Left lung (tissue), 14 donors: ENCODE measurements at places on chromosomes 4 and X. TPM values are rescaled to one million over a fixed set of nuclear protein-coding genes. Genes with fewer than 3 reads are reported as not detected.

The ART3 gene
- total RNA-seq = not detected

The SOWAHD gene
- total RNA-seq = 4.2 TPM

The PABPC1L2B gene
- not detected for total RNA-seq

The EDNRA gene
- total RNA-seq = 26.6 TPM

The ARR3 gene
- total RNA-seq = not detected

DNA sequence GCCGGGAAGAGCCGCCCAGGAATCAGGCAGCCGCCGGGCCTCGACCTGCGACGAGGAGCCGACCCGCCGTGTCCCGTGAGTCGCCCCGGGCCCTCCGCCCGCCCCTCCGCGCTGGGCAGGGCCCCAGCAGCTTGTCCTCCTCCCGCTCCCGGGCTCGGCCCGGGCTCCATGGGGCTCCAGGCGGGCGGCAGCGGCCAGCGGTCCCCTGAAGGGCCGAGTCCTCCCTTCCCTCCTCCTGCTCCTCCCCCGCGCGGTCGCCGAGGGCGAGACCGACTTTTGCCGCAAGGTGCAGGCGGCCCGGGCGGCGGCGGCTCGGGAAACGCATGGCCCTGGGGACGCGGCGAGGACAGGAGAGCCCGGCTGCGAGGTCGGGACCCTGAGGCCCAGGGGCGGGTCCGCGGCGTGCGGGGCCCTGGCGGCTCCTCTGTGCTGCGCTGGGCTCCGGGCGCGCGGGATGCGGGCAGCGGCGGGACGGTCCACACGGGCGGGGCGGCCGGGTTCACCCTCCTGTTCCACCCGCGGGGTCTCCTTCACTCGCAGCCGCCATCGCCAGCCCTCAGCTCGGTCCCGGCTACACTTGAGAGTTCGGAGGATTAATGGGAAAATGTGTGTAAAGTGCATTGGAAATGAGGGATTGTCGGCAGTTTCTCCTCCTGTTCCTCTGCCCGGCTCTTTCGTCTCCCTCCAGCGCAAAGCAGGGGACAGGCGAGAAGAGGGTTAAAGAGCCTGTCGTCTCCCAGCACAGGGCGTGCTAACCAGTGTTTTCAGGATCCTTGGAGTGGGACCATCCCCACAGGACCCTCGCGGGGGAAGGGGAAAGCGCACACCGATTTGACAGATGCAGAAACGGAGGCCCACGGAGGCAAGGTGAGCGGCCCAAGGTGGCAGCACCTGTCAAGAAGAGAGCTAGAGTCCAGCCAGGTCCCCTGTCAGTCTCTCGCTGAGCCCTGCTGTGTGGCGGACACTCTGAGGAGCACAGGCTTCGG lies 16.6 kb upstream of the ZNF718 start:
- no peaks in the 10 kb centered on the region for H3K36me3 ChIP-seq
- peaks cover 25% of the 10 kb centered on the region for H3K27me3 ChIP-seq
- H3K4me3 ChIP-seq = no peak overlapping the region
- no peaks in the 10 kb centered on the region for H3K4me1 ChIP-seq

DNA sequence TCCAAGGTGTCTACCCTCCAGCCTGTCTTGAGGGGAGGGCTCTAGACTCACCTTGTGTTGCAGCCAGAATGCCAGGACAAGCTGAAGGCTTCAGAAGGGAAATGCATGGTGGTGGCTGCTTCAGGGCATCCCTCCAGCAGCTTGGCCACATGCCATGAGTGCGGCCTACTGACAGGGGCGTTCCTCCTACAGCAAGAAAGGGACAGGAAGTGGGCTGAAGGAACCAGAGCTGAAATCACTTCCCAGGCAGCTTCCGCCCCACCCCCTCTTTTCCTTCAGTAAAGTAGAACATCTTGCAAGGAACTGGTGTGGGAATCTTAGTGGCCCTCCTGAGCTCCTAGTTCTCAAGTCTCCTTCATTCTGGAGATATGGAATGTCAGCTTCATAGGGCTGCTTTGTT lies 167.5 kb upstream of the DGKK start:
- peaks cover 8% of the 10 kb centered on the region for H3K36me3 ChIP-seq
- no peak overlapping the region for H3K27ac ChIP-seq
- no peaks in the 10 kb centered on the region for H3K4me1 ChIP-seq
- DNase-seq = no peak
- no peak overlapping the region for H3K4me3 ChIP-seq

DNA sequence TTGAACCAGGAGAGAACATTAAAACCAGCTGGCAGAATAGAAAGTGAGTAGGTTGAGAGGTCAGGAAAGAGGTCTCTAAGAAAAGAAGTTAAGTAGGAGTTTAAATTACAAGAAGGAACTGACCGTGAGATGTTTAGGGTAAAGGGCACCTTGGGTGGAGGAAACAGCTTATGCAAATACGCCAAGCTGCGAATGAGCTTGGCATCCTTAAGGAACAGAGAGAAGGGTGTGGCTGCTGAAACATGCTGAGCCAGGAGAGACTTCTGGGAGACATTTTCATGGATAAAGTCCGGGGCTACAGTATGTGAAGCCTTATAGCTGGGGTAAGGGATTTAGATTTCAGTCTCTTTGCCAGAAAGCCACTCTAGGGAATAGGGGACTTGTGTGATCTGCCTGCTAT lies 249.1 kb downstream of the KCNIP4 start:
- H3K27ac ChIP-seq = no peak overlapping the region
- H3K4me3 ChIP-seq = no peak overlapping the region
- no peaks in the 10 kb centered on the region for H3K36me3 ChIP-seq
- H3K27me3 ChIP-seq = no peaks in the 10 kb centered on the region
- no peak for DNase-seq

DNA sequence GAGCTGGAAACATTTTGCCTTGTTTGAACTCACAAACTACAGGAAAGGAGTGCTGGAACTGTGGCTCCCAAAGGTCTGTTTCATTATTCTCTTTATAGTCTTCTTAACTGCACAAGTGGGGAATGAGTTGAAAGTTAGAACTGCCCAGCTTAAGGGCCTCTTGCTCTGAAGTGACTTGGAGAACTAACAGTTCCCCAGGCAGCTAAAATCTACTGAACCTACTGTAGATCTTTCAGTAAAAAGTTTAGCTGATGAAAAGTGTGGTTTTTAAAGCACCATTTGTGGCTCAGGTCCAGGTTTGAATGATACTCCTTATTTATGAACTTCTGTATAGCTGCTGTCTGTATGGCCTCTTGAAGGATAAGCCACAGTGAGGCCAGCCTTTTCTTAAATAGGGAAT lies 353.8 kb downstream of the MAPK10 start:
- no peaks in the 10 kb centered on the region for H3K27me3 ChIP-seq
- H3K36me3 ChIP-seq = peaks cover 4% of the 10 kb centered on the region
- H3K4me1 ChIP-seq = no peaks in the 10 kb centered on the region
- H3K27ac ChIP-seq = no peak overlapping the region
- H3K4me3 ChIP-seq = no peak overlapping the region
- no peak for DNase-seq

GRCh38 chr4:74123065-74123728 lies 24.2 kb upstream of the CXCL2 start:
- H3K27me3 ChIP-seq = no peaks in the 10 kb centered on the region
- H3K4me3 ChIP-seq = no peak overlapping the region
- peak overlapping the region; percentile 20 for H3K27ac ChIP-seq

DNA sequence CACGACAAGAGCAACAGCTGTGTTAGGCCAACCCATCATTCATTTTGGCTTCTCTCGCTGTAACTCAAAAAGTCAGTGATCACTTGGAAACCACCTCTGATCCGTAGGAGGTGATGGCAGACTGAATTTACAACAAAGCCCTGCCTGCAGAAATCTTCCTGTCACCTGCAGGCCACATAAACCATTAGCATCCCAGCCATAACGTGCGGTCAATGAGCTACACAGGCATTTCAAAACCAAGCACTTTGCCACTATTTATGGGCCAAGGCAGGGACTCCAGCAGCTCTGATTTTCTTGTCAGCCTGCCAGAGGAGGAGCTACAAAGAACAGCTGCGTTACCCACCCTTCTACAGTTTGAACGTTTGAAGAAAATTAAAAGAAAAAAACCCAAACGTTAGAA lies 228.1 kb upstream of the PPARGC1A start:
- no peaks in the 10 kb centered on the region for H3K36me3 ChIP-seq
- H3K27ac ChIP-seq = no peak overlapping the region
- no peak for DNase-seq
- H3K4me1 ChIP-seq = no peaks in the 10 kb centered on the region
- H3K27me3 ChIP-seq = no peaks in the 10 kb centered on the region
- no peak overlapping the region for H3K4me3 ChIP-seq

DNA sequence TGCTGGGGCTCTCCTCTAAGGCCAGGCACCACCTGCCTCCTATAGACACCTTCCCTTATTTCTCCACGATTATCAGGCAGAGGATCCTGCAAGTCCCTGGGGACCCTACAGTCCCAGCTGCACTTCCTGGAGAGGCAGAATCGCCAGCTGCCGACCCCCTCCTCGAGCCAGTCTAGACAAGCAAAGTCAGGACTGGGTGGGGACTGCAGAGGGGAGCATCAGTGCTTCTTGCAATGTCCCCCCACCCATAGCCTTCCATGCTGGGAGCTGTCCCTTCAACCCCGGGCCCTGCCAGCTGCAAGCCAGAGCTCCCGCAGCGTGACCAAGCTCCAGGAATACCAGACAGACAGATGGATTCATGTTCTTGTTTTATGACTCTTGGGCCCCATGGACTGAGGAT lies 1.4 kb upstream of the CRMP1 start:
- peaks cover 79% of the 10 kb centered on the region for H3K27me3 ChIP-seq
- H3K36me3 ChIP-seq = no peaks in the 10 kb centered on the region
- no peak overlapping the region for H3K27ac ChIP-seq
- DNase-seq = no peak

DNA sequence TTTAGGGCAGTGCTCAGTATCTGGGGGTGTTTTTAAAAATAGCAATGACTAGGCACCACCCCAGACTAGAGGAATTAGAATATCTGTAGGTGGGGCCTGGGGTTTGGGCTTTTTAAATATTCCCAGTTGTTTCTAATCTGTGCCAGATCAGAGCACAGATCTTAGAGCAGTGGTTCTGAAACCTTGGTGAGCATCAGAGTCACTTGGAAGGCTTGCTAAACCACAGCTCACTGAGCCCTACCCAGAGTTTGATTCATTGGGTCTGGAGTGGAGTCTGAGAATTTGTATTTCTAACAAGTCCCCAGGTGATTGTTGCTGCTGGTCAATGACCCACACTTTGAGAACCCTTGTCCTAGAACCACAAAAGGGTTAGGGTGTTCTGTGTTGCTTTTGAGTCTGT lies 16.7 kb downstream of the HADH start:
- no peaks in the 10 kb centered on the region for H3K27me3 ChIP-seq
- no peaks in the 10 kb centered on the region for H3K4me1 ChIP-seq
- no peak for DNase-seq
- no peak overlapping the region for H3K27ac ChIP-seq
- H3K4me3 ChIP-seq = no peak overlapping the region

GRCh38 chr4:76720121-76720520 lies 177.8 kb downstream of the SOWAHB start:
- H3K36me3 ChIP-seq = no peaks in the 10 kb centered on the region
- H3K4me3 ChIP-seq = no peak overlapping the region
- H3K27me3 ChIP-seq = no peaks in the 10 kb centered on the region
- H3K4me1 ChIP-seq = peaks cover 3% of the 10 kb centered on the region

GRCh38 chr4:176845636-176846035 lies 52.9 kb upstream of the VEGFC start:
- no peak for DNase-seq
- no peak overlapping the region for H3K4me3 ChIP-seq
- H3K4me1 ChIP-seq = no peaks in the 10 kb centered on the region
- H3K36me3 ChIP-seq = no peaks in the 10 kb centered on the region
- H3K27ac ChIP-seq = no peak overlapping the region

GRCh38 chr4:89249716-89250361 lies 57.8 kb downstream of the GPRIN3 start:
- H3K27ac ChIP-seq = no peak overlapping the region
- H3K4me1 ChIP-seq = no peaks in the 10 kb centered on the region
- no peak overlapping the region for H3K4me3 ChIP-seq
- no peak for DNase-seq
- peaks cover 18% of the 10 kb centered on the region for H3K36me3 ChIP-seq

DNA sequence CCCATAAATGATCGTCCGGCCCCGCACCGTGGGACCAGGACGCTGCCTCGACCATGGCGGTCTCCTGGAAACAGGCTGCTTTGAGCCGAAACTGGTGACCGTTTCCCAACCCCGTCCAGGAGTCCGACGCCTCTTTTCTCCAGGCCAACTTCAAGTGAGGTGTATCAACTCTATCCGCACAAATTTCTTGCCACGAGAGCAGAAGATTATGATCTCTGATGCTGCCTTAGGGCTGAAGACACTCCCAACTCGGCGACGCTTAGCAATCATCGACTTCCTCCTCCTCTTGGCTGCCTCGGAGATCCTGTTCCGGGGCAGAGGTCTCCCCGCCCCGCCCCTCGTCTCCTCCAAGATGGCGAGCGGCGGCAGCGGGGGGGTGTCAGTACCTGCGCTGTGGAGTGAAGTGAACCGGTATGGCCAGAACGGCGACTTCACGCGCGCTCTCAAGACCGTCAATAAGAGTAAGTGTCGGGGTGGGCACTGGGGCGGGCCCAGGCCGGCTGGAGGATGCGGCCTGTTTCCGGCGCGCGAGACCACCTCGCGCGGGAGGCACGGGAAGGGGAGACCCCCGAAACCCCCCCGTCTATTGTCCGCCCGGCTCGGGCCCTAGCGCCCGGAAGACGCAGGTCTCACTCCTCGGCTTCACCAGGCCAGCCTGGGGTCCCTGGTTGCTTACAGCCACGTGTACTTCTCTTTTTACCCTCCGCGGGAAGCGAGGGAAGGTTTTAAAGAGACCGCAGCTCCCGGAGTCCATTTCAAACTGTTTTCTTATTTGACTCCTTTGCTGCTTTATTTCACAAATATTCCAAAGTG lies at the start of gene SRP72:
Gene SRP72 (plus strand): TSS at position 334 of the 813 bp plus-strand sequence. CDS start 19 bp downstream, at position 353.
- no peaks in the 10 kb centered on the region for H3K36me3 ChIP-seq
- H3K4me3 ChIP-seq = peak within 1 kb of the TSS; percentile 96
- peak within 1 kb of the TSS; percentile 89 for H3K27ac ChIP-seq
- peaks cover 24% of the 10 kb centered on the region for H3K4me1 ChIP-seq
- no peaks in the 10 kb centered on the region for H3K27me3 ChIP-seq

GRCh38 chrX:94914235-94914634 lies 1240.2 kb downstream of the FAM133A start:
- no peak overlapping the region for H3K27ac ChIP-seq
- H3K4me3 ChIP-seq = no peak overlapping the region
- no peaks in the 10 kb centered on the region for H3K36me3 ChIP-seq
- no peaks in the 10 kb centered on the region for H3K27me3 ChIP-seq
- H3K4me1 ChIP-seq = no peaks in the 10 kb centered on the region

- H3K27me3 ChIP-seq = no peaks in the 10 kb centered on the region
- H3K27ac ChIP-seq = no peak overlapping the region
- no peaks in the 10 kb centered on the region for H3K36me3 ChIP-seq
These were observed 47.7 kb upstream of the MGST2 start for GRCh38 chr4:139617702-139618490.

GRCh38 chr4:186699298-186699697 lies 24.4 kb downstream of the FAT1 start:
- H3K4me3 ChIP-seq = no peak overlapping the region
- no peaks in the 10 kb centered on the region for H3K27me3 ChIP-seq
- DNase-seq = no peak
- H3K4me1 ChIP-seq = peaks cover 3% of the 10 kb centered on the region
- H3K27ac ChIP-seq = no peak overlapping the region
- H3K36me3 ChIP-seq = no peaks in the 10 kb centered on the region

DNA sequence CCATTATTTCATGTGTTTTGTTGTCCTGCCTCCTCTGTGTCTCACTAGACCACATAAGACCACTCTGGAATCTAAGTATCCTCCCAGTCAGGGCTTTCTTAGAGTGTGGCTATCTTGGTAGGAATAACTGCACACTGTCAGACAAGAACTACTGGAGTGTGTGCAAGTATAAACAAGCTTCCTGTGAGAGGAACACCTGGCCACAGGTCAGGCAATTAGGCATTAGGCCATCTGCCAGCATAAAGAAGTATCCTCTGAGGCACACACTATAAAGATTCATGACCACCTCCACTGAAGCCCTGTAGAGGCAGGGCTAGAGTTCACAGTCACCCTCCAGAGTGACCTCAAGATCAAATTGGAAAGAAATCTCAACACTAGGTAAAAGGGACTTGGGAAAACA lies 507.0 kb upstream of the PABPC4L start:
- no peak overlapping the region for H3K4me3 ChIP-seq
- no peaks in the 10 kb centered on the region for H3K27me3 ChIP-seq
- H3K27ac ChIP-seq = no peak overlapping the region
- no peaks in the 10 kb centered on the region for H3K36me3 ChIP-seq
